ENCODE measurements at places on chromosomes 2 and 18.
A peak's percentile ranks its signal among the peaks of the same experiment; 100 is the strongest.

DNA sequence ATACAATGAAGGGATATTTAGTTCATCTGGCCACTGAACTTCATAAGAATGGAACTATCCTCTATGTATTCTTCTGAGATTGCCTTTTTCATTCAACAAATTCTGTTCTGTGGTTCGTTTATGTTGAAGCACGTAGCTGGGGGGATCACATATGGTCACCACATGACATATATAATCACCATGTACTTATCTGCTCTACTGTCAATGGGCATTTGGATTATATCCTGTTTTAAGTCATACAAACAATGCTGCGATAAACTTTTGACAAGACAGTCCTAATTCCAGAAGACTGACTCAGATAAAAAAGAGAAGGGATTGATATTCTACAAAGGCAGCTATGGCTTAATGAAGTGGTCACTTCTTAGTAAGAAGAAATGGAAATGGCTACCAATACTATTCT, 116.0 kb upstream of the CCDC195 start:
- no peak for DNase-seq

DNA sequence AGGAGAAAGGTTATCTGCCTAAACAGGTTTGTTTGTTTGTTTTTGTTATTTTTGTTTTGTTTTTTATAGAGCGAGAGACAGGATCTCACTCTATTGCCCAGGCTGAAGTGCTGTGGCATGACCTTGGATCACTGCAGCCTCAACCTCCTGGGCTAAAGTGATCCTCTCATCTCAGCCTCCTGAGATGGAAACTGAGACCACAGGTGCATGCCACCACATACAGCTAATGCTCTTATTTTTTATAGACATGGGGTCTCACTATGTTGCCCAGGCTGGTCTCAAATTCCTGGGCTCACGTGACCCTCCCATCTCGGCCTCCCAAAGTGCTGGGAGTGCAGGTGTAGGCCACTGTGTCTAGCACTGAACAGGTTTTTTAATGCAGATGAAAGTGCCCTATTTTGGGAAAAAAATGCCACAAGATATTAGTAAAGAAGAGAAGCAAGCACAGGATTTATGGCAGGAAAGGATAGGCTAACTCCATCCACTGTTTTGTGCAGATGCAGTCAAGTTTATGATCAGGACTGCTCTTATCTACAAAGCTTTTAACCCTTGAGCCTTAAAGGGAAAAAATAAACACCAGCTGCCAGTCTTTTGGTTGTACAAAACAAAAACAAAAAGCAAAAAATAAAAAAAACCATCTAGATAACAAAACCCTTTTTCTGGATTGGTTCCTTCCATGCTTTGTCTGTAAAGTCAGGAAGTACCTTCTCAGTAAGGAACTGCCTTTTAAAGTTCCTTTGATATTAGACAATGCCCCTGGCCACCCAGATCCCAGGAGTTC, 29.4 kb downstream of the MAP4K3 start:
- DNase-seq, result no peak

DNA sequence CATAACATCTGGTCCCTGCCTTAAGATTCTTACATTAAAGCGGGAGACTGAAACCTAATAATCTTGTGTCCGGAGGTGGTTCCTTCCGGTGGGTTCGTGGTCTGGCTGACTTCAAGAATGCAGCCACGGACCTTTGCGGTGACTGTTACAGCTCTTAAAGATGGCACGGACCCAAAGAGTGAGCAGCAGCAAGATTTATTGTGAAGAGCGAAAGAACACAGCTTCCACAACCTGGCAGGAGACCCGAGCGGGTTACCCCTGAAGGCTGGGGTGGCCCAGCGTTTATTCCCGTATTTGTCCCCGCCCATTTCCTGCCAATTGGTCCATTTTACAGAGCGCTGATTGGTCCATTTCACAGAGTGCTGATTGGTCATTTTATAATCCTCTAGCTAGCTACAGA, 122.3 kb upstream of the SIX2 start:
- DNase-seq, result no peak

DNA sequence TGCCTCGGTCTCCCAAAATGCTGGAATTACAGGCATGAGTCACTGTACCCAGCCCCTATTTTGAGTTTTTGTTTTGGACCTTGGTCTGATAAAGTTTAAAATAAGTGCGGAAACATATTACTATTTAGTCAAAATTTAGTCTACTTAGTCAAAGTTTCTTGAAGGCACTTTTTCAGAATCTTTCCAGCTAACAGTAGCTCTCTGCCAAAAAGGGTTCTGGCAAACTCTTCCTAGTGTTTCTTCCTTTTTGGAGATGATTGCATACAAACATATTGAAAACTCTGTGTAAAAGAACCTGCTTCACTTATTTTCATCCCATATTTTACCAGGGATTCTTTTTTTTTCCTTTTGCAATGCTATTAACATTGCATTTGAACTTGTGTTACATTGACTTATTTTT, 28.8 kb downstream of the GMCL1 start:
- DNase-seq, result no peak

- DNase-seq, result no peak
These were observed 59.6 kb downstream of the SPIRE1 start for GRCh38 chr18:12598181-12598930.

- DNase-seq, result no peak
These were observed 1651.8 kb downstream of the DPP10 start for GRCh38 chr2:116094196-116094595.

- no peak for DNase-seq
These were observed 112.4 kb upstream of the SLC66A3 start for GRCh38 chr2:11042841-11043240.

DNA sequence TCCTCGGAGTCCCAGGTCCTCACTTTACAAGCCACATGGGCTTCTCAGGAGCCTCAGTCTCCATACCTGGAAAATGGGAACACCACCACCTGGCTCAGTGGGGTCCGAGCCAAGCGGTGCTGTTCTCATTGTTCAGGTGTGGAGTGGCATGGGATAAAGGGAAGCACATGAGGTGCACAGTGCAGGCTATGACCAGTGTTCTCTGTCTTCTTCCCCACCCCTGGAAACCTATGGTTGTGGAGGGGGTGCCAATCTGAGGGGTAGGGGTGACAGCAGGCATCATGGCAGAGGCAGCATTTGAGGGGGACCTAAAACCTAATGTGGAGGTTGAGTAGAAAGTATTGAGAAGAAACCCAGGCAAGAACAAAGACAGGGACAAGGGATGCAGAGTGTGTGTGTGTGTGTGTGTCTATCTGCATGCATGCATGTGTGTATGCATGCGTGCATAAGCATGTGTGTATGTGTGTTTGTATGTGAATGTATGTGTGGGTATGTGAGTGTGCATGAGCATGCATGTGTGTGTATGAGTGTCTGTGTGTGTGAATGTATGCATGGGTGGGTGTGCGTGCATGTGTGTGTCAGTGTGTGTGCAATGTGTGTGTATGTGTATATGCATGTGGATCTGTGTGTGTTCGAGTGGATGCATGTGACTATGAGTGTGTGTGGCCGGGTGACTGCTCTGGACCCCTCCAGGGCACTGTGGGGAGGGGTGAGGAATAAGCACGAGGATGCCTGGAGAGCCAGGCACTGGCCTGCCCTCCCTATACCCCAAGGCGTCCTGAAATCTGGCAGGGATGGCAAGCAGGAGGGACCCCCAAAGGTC, 4.0 kb downstream of the KIF1A start:
- DNase-seq, result no peak

DNA sequence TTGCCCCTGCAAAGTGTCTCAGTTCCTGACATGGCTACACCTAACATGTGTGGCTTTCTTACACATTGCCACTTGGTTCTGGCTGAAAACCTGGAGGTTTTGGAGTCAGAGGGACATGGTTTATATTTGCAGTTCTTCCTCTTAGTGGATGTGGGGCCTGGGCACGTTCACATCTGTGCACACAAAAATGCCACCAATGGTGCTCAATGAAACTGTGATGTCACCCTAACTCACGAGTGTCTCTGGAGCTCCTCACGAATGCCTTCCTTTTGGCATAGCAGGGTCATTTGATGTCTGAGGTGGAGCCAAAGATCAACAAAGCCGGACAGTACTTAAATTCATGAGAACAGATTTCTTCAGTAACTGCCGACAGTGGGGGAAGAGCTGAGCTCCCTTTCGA, 231.7 kb upstream of the HS6ST1 start:
- no peak for DNase-seq

DNA sequence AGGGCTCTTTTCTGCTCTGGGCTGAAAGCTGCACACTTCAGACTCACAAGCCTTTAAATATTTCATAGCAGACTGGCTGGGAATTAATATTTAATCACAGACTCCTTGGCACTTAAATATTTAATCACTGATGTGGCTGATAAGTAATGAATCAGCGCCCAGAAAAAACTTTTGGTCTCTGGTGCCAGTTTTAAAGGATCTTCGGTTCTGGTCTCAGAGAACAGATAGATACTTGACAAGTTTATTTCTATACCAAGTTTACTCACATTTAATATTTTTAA, 201.2 kb downstream of the MYCN start:
- no peak for DNase-seq

GRCh38 chr2:74146929-74147726, 584 bp downstream of the BOLA3 start:
- DNase-seq, result no peak

GRCh38 chr18:57813245-57813644, 10.1 kb upstream of the ATP8B1 start:
- DNase-seq, result no peak

GRCh38 chr2:205684871-205685313, 2.6 kb downstream of the NRP2 start:
- DNase-seq, result no peak

- DNase-seq, result no peak
These were observed 218.7 kb downstream of the CMPK2 start for GRCh38 chr2:6647046-6647445.

- no peak for DNase-seq
These were observed 25.2 kb upstream of the RGPD4 start for GRCh38 chr2:107801498-107801897.

- DNase-seq, result no peak
These were observed 170.2 kb upstream of the TNP1 start for GRCh38 chr2:217030081-217030480.

- DNase-seq, result peak; percentile 36
These were observed 55.5 kb upstream of the ANKRD62 start for GRCh38 chr18:12038082-12038638.

DNA sequence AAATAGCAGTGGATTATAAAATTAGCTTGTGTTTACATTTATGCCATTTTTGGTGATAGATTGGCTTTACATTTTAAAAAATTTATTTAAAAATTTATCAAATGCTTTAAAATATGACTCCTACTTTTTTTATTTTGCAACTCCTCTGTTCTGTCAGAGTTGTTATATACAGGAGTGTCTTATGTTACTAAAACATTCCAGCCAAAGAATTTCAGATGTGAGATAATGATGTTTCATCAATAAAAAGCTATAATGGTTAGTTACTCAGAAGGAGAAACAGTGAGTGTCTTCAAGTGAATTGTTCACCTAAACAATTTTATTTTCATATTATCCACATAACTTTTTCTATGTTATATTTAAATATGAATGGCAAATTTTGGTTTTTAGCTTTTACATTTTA, 52.7 kb downstream of the GLS start:
- DNase-seq, result no peak

- no peak for DNase-seq
These were observed 295.6 kb downstream of the TNS1 start for GRCh38 chr2:217707131-217707611.

Measured in activated CD4-positive, alpha-beta T cell treated with anti-CD3 and anti-CD28 coated beads for 4 hours (primary cell).